ENCODE measurements at places on chromosomes 16 and 17.

DNA sequence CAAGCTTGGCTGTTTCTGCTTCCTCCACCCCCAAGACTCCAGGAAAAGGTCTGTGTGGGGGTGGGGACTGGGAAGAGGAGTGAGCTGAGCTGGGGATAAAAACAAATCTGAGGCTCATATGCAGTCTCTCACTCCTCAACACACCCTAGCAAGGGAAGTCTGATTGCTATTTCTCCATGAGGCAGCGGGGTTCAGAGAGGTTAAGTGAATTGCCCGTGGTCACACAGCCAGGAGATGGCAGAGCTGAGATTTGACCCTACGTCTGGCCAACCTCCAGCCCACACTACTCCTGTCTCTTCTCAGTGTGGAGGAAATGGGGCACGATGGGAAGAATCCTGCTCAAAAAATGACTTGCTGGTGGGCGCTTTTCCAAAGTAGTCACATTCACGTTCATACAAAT lies 4.8 kb upstream of the ABCC3 start:
- DNase-seq, result no peak

DNA sequence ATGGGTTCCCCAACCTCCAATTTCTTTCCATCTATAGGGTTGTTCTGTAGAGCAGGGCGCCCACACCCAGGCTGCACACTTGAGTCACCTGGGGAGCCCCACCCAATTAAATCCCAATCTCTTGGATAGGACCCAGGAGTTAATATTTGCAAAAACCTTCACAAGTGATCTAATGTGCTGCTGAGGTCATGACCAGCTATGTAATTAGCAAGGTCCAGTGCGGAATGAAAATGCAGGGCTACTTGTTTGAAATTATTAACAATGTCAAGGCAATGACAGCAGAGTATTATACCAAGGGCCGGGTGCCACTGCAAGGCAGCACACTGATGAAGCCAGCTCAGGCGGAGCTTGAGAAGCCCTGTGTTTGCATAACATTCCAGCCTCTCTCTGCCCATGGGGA lies 302.7 kb downstream of the MAF start:
- DNase-seq, result no peak

GRCh38 chr17:73952082-73952479 lies 251.4 kb upstream of the RPL38 start:
- DNase-seq, result no peak

- peak; percentile 48 for DNase-seq
These were observed at the start of gene LAT for GRCh38 chr16:28984619-28985135. LAT (plus strand) TSS chr16:28985052; CDS start chr16:28985418, 366 bp downstream.

DNA sequence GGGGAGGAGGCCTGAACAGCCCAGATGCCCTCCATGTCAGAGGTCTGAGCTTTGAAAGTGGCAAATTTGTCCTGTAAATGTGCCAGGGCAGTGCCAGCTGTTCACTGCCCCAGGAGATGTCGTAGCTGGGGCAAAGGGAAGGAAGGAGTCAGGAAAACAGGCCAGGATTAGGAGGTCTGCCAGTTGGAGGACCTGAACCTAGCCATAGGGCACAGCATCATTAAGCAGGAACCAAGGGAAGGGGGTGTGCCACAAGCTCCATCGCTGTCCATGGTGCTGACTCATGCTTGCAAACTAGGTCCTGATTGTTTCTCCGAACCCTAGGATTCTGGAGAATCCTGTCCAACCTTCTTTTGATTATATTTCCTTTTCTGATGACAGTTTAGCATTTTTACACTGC lies 124.2 kb downstream of the TMEM132E start:
- DNase-seq, result no peak

- no peak for DNase-seq
These were observed 46.2 kb upstream of the RBFOX3 start for GRCh38 chr17:79657036-79657435.

DNA sequence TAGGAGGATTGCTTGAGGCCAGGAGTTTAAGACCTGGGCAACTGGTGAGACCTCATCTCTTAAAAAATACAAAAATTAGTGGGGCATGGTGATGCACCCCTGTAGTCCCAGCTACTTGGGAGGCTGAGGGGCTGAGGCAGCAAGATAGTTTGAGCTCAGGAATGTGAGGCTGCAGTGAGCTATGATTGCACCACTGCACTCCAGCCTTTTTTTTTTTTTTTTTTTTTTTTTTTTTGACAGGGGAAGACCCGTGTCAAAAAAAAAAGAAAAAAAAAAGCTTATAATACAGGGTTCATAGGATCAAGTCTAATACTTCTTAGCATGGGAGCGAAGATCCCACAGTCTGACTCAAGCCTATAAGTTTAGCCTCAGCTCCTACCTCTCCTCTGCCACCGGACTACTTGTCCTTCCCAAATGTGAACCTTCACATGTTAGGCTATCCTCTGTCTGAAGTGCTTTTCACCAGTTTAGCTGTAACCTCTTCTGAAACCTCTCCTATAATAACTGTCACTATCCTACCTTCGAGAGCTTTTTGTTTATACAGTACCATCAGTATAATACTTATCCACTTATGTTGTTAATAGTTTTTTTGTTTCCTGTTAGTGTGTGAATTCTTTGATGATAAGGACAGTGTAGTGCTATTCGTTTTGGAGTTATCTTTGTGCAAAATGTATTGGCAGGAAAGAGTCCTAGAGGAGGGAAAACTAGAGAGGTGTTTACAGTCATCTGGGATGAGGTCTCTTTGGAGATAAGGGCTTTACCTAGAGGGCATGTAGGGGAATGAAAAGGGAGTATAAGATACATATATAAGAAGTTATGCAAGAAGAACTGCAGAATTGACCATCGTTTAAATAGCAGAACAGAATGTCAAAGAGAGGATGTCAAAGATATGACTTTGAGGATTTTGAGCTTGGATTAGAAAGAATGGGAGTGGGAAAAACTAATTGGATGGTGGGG lies 15.5 kb downstream of the CPD start:
- no peak for DNase-seq

DNA sequence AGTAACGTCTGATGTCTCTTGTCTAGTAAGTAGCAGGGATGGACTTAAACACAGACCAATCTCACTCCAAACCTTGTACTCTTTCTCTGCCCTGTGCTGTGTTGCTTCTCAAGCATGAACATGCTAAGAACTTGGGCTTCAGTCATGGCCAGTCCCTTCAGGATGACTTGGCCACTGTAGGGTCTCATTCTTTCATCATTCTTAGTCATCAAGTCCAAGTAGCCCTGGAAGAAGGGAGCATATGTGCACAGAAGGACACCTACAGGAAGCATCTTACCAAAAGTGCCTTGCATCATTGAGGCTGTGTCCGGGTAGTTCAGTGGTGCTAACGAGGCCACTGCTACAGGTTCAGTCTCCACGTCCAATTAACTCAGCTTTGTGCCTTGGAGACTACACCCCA lies 80.7 kb downstream of the CDK5R1 start:
- no peak for DNase-seq

DNA sequence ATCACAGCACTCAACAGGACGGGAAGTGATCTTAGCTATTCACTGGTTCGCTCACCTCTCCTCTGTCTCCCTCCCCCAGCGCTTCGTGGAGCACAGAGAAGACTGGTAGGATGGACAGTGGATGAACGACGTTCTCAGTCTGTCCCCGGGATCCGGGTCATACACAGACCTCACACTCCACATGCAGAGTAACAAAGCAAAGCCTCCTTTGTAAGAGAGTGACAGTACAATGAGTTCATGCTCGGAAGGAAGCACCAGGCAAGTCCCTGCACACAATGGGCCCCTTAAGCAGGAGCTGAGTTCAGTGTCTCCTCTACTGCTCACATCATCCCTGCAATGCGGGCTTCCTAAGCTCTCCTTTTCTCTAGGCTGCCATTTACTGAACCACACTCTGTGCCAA lies 356.9 kb downstream of the C16orf95 start:
- DNase-seq, result no peak

DNA sequence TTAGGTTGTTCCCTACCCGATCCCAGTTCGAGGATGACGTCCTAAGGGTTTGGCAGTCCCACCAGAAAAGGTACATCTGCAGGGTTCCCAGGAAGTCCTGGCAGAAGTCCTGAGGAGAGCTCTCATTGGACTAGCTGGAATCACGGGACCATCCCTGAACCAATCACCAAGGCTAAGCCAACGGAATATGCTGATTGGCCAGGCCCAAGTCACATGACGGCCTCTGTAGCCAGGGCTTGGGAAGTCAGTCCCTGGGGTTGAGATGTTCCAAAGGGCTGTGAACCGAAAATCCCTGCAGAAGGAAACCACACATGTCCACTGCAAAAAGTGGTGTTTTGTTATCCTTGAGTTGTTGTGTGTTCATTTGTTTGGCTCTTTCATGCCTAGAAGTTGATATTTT lies 68.2 kb upstream of the ZNF423 start:
- DNase-seq, result no peak

- no peak for DNase-seq
These were observed 1.1 kb upstream of the GNAO1 start for GRCh38 chr16:56190048-56190676.

GRCh38 chr17:10779609-10780008 lies 24.3 kb downstream of the TMEM238L start:
- no peak for DNase-seq

- no peak for DNase-seq
These were observed 226.2 kb upstream of the CA10 start for GRCh38 chr17:52384695-52385094.

DNA sequence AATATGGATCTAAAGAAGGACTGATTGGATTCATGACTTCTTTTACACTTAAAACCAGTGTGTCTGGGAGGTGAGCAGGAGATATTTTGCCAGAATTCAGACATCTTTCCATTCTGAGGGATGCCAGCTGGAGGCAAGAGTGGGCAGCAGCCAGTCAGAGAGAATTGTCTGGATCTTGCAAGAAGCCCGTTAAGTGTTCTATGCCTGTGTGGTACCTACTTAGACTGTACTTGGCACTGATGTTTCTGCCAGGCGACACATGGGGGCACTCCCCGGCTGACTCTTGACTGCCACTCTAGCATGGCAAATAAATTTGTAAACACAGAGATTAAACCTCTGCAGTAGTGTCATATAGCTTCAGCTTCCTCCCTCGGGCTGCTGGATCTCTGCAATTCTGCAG lies 247.7 kb downstream of the UTP18 start:
- no peak for DNase-seq

- no peak for DNase-seq
These were observed 3.4 kb upstream of the PITPNM3 start for GRCh38 chr17:6559753-6560215.
